T-helper 2 cell (primary cell): ENCODE measurements at places on chromosomes 6 and 20.

DNA sequence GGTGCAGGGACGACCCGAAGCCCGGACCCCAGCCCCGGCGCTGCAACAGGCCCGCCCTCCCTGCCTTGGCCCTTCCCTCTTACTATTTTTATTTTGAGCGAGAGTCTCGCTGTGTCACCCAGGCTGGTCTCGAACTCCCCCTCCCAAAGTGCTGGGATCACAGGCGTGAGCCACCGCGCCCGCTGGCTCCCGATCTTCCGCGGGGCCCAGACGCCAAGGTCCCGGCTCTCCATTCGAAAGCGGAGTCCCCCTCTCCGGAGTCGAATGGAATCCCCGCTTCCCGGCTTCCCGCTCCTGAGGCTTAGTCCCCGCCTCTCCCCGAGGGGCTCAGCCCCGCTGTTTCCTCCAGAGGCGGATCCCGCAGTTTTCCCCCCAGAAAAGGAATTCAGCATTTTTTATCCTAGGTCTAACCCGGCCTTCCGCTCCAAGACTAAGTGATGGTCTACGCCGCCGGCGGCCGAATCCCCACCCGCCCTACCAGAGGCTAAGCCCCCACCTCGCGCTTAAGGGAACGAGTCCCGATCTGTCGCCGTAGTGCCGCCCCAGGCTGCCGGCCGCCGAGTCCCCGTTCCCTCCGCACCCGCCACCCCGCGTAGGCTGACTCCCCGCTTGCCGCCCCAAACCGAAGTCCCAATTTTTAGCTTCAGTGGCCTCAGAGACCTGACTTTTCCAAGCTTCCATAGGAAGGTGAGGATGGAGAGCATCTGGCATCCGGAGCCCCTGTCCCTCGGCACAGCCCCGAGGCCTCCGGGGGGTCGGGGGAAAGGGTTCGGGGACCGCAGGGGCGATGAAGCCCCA lies 11.5 kb upstream of the TMC2 start:
- peak; percentile 17 for DNase-seq

DNA sequence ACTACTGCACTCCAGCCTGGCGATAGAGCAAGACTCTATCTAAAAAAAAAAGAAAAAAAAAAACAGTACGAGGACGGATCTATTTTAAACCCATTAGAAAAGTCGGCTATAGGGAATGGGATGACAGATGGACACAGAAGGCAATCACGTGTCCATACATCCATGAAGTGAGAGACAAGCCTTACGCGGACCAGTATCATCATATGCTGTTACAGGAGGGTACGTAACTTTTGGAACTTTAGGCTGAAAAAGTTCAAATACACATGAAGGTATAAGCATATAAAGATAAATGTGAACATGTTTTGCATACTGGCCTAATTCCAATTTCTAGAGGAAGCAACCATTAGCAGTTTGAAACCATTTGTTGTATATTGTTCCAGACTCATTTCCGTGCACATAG lies 109.8 kb upstream of the EXOC2 start:
- DNase-seq, result no peak

- no peak for DNase-seq
Measured at GRCh38 chr6:11605507-11605905, 68.0 kb downstream of the TMEM170B start.

DNA sequence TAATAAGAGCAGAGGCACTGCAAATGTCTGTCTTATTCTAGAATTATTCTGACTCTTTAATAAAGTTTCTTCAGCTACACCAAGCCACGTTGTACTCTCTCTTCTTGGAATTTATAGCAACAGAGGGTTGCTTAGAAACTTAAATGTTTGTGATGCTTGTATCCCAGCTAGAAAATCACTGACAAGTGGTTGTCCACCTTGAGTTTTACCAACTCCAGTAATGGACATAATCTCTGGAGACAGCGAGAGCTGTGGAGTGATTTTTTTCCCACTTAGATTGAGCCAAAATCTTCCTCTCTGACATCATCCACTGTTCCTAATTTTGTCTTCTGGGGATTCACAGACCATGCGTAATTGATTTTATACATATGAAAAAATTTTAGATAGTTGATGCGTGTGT lies 8.0 kb downstream of the ECT2L start:
- DNase-seq, result no peak

GRCh38 chr6:29005183-29005885 lies at the start of gene ZNF311:
Gene ZNF311, minus strand, starts transcription at chr6:29005315. Its CDS starts 1,361 bp downstream, at chr6:29003954.
- DNase-seq, result no peak

GRCh38 chr6:34671801-34672656 lies 24.5 kb downstream of the ILRUN start:
- DNase-seq, result peak; percentile 78

DNA sequence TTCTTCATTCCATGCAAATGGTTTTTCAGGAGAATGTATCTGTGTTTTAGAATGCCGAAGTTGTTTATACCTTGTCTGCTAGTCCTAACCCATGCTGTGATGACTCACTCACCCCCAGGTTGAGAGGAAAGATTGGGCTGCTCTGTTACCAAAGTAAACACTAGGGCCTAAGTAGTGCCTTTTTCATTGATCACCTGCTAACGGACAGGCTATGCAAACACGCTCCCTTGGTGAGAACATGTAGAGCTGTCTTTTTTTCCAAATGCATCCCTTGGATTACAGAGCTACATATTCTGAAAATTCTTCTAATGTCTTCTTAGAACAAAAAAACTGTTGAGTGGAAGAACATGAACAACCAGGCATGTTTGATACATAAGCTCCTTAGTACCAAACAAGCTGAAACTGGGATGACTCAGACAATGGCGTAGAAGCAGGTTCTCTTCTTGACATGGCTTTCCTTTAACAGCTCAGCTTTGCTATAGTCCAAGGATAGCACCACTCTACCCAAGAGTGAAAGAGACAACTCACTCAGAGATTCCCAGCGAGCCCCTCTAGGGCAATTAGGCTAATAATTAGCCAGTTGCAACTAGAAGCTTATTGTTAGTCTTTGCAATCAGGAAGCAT lies 20.5 kb downstream of the PERP start:
- no peak for DNase-seq

GRCh38 chr20:63471717-63471980 lies 806 bp downstream of the KCNQ2 start:
- no peak for DNase-seq

- no peak for DNase-seq
Measured at GRCh38 chr20:25191689-25192088, 3.8 kb upstream of the ENTPD6 start.

DNA sequence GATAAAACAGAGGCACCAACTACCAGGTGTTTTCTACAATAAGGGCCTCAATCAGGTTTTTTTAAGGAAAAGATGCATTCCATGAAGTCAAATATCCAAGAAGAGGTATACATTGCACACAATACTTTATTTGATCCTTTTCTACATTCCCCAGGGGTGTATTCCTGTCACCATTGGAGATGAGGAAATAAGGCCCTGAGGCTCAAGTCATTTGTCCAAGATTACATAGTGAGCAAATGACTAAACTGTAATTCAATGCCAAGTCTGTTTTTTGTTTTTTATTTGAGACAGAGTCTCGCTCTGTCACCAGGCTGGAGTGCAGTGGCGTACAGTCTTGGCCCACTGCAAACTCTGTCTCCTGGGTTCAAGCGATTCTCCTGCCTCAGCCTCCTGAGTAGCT lies 69.2 kb upstream of the CDYL start:
- DNase-seq, result no peak

- no peak for DNase-seq
Measured at GRCh38 chr6:84739866-84740208, 24.6 kb downstream of the TBX18 start.

GRCh38 chr20:45092898-45093297 lies 8.0 kb downstream of the KCNS1 start:
- DNase-seq, result no peak

DNA sequence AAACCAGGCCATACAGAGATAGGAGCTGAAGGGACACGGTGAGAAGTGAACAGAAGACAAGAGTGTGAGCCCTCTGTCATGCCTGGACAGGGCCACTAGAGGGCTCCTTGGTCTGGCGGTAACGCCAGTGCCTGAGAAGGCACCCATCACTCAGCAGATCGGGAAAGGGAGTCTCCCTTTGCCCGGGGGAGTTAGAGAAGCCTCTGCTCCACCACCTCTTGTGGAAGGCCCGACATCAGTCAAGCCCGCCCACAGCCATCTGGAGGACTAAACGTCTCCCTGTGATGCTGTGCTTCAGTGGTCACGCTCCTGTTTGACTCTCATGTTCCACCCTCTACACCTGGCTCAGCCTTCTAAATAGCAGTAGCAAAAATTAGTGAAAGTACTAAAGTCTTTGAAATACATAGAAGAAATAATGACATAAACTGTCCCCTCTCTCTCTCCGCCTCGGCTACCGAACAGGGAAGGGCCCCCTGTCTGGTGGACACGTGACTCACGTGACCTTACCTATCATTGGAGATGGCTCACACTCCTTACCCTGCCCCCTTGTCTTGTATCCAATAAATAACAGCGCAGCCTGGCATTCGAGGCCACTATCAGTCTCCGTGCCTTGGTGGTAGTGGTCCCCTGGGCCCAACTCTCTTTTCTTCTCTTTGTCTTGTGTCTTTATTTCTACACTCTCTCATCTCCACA lies 66.7 kb downstream of the RPP21 start:
- DNase-seq, result peak; percentile 28

- no peak for DNase-seq
Measured at GRCh38 chr6:137043710-137044365, 927 bp downstream of the IL20RA start.

DNA sequence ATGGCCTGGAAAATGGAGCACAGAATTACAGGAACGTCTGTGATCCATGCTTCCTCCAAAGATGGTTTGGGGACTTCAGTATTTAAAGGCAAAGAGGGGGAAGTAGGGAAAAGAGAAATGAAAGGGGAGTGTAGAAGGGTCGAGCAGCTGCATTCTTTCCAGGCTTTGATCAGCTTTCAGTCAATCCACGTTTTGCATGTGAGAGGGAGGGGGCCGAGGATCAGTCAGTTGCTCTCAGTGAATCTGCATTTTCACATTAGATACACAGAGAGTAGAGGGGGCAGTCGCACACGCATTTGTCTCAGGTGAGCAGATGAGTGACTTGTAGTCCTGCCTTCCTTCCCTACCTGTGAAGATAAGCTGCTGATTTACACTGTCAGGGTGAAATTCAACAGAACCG lies 78.8 kb downstream of the FOXF2 start:
- DNase-seq, result no peak

DNA sequence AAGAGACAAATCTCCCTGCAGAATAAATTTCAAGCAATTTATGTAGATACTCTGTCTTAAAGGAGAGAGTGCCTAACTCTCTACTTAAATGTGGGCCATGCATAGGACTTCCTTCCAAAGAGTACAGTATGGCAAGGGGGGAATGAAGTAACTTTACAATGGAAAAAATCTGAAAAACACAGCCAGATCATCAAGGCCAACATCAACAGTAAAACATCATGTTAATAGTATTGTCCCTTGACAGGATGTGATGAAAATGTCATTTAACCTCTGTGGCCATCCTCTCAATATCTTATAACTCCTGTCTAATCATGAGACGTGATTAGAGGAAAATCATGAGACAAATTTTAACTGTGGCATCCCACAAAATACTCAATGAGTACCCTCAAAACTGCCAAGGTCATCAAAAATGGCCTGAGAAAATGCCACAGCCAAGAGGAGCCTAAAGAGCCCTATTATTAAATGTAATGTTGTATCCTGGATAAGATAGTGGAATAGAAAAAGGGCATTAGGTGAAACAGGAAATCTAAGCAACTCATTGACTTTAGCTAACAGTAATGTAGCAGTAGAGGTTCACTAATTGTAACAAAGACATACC lies 47.5 kb downstream of the CNBD2 start:
- no peak for DNase-seq

DNA sequence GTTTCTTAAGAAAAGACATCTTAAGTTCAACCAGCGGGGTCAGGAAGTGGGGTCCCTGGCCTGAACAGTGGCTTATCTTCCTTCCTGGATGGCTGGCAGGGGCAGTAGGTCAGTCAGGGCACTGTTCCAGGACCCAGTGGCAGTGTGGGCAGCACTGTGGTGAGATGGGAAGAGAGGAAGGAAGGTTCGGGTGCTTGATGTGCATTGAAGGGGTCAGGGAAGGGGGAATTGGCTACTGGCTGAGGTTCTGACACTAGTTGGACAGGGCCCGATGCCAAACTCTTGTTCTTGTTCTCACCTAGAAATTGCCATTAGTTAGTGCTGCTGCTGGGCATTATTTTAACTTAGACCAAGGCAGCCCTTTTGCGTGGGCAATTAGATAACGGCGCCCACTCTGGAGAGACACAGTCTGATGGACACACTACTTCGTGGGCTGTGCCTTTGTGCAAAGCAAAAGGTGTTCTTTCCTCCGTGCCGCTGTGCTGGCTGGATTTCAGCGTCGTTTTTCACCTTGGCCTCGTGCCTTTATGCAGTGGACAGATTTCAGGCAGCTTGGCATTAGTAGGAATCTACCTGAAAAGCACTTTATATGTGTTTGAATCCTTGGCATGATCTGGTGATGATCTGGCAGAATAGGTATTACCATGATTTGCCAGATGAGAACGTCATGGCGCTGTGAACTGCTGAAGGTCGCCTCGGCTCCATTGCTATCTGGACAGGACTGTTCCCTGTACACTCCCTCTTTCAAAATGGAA lies 30.3 kb downstream of the UTRN start:
- DNase-seq, result no peak

DNA sequence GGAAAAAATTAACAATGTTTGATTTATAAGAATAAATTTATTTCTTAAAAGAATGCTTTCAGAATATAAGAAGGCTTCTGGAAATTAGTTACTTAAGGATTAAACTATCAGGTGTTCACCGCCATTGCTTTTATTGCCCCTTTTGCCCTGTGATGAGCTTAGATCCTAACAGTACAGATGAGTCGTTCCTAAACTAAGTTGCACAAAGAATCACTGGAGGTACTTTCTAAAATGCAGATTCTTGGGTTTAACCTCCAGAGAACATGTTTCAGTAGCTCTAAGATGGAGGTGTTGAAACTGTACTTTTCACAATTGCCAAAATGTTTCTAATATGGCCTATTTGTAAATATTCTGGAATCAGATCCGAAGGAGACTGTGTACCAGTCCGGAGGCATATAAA lies 211.9 kb downstream of the GMDS start:
- peak; percentile 32 for DNase-seq

DNA sequence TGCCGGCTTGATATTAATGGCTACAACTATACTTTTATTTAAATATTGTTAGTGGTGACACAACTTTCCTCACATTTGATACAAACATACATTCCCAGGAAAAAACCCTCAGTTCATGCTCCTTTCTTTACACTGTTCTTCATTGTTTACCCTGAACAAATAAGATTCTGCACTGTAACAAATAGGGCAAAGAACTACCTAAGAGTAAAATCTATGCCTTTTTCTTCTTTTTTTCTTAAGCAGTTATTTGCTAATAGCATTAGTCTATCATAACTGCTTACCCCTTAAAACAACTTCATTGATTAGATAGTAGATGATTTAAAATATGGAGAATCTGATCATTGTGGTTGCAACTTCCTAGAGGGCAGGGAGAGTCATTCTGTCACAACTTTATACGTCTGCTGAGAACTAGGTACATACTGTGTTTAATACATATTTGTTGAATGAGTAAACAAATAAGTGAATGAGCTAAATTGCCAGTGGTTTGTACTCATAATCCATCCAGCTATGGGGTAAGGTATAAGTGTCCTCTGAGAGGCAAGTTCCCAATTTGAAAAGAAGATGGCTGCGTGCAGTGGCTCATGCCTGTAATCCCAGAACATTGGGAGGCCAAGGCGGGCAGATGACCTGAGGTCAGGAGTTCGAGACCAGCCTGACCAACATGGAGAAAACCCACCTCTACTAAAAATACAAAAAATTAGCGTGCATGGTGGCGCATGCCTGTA lies 161.0 kb downstream of the CDK19 start:
- DNase-seq, result no peak
